NCI-H510A treated with DMSO at 0.1 percent for 48 hours (cell line): ENCODE measurements at places on chromosomes 5 and 9.

- no peak for DNase-seq
Measured at GRCh38 chr9:78598120-78598519, 301.2 kb downstream of the PSAT1 start.

DNA sequence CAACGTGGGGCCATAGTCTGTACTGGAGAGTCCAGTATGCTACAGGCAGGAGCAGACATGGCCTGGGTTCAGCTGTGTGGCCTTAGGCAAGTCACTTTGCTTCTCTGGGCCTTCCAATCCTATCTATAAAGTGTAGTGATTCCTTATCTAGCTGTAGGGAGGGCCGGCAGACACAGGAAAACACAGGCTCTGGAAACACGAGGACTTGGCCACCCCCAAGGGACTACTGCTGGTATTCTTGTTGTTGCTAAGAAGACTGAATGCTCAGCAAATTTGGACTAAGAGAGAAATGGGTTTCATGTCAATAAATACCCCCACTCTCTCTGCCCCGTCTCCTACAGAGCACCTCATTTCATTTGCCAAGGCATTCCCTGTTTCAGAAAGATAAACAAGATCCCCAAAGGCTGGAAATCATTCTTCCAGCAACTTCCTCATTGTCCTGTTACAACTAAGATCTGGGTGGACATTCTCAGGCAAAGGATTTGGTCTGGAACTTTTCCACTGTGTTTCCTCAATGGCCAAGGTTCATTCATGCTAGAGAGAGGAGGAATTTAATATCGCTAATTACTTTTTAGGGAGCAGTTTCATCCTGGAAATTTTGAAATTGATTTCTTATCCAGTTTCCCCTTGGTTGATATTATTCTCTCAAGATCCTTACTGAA, 105.8 kb downstream of the GABBR2 start:
- DNase-seq, result no peak

GRCh38 chr9:33628865-33629410, 104.9 kb downstream of the ANKRD18B start:
- DNase-seq, result no peak

DNA sequence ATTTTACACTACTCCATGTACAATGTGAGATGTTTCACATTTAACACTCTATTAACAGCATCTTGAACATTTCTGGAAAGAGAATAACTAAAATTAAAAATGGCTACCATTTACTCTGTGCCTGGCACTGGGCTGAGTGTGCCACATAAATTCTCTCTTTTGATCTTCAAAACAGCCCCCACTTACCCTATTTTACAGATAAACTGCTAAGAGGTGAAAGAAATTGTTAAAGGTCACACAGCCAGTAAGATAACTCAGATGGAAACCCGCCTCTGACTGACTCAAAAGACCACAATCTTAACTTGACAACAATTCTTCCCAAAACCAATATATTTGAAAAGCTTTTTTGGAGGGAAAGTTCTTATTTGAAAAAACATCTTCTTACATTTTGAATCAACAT, 97.3 kb downstream of the MAPKAP1 start:
- DNase-seq, result no peak

GRCh38 chr9:33175649-33176325, 8.7 kb upstream of the B4GALT1 start:
- DNase-seq, result no peak

DNA sequence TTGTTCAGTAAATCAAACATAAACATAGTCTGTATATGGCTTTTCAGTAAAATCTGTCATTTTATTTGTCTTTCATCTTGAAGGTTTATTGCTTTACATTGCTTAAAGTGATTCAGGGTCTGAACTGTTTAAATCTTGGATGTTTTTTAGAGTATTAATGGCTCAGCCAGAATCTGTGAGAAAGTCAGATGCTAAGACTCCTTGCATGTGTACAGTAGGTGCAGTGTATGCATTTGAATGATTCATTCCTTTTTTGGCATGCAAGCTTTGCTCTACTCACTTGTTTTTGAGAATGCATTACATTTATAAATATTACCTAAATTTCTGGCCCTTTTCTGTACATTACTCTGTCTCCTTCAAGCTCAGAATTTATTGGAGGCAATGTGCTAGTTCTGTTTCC, 271.0 kb upstream of the RIOK2 start:
- DNase-seq, result no peak

GRCh38 chr5:178129296-178129695, 1.5 kb upstream of the RMND5B start:
- no peak for DNase-seq

DNA sequence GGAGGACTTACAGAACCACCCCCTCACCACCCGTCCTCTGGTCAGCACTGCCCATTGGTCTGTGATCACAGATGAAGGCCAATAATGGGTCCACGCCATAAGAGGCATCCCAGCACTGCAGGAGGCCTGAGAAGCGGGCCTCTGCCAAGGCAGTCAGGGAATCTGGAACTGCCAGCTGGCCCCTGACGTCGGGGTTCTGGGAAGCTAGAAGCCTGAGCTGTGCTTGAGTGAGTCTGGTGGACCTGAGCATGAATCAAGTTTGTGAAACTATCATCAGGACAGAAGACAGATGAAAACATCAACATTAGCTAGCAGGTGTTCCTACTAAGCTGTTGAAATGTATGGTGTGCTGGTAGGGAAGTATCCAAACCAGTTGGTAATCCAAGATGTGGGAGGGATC, 7.8 kb downstream of the ANGPTL2 start:
- DNase-seq, result no peak

DNA sequence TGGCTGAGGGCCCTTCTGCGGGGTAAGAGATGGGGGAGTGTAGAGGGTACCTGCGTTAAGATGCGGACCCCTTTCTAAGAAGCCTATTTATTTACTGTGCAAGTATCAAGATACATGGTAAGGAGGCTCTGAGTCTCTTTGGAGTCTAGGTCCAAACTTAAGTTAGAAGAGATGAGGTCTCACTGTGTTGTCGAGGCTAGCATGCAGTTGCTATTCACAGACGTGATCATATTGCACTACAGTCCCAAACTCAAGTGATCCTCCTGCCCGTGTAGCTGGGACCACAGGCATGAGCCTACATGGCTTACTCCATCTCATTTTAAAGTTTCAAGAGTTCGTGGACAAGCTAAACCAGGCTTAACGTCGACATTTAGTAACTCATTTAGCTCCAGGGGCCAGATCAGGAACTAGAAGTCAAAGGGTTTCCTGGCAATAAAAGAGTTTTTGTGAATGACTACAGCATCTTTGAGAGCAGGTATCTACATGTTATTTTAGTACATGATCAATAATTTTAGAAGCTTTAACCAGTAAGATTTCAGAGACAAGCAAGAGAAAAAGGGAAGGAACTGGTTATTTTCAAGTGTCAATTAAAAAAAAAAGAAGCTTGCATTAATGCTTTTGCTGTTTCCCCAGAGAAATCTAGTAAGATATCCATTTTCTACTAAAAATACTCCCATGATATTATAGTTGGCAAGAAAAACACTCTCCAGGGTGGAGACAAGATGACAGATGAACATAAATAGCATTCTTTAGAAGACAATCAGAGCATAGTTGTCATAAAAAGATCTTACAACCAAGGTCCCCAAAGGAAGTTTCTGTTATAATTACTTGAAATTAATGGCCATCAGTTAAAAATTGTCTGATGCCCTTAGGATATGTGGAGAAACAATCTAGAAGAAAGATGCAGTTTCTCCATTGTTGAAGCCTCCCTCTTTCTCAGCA, 141.3 kb downstream of the SCAMP1 start:
- no peak for DNase-seq

DNA sequence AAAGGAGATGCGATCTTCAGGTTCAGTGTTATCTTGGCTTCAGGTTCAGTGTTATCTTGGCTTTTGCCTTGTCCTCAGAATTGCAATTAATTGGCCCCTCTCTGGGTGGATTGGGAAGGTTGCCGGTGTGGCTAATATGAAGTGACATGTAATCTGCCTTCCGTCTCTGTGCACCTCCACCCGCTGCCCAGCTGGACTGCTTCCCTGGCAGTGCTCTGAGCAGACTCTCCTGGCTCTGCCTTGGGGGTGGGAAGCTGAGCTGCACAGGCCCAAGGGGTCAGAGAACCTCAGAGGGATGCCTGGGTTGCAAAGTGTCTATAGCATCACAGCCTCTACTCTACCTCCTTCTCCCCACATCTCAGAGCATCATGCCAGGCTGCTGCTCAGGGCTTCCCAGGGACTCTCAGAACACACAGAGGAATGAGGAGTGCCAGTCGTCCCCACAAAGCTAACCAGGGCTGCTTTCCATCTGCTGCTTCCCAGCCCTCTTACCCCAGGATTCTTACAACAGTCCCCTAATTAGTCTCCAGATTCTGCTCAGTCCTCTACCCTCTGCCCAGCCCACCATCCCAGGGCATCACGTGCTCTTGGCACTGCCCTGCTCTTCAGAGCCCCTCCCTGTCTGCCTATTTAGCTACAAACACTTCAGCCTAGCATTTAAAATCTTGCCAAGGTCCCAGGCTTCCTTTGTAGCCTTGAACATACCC, 54.4 kb upstream of the AFAP1L1 start:
- no peak for DNase-seq

DNA sequence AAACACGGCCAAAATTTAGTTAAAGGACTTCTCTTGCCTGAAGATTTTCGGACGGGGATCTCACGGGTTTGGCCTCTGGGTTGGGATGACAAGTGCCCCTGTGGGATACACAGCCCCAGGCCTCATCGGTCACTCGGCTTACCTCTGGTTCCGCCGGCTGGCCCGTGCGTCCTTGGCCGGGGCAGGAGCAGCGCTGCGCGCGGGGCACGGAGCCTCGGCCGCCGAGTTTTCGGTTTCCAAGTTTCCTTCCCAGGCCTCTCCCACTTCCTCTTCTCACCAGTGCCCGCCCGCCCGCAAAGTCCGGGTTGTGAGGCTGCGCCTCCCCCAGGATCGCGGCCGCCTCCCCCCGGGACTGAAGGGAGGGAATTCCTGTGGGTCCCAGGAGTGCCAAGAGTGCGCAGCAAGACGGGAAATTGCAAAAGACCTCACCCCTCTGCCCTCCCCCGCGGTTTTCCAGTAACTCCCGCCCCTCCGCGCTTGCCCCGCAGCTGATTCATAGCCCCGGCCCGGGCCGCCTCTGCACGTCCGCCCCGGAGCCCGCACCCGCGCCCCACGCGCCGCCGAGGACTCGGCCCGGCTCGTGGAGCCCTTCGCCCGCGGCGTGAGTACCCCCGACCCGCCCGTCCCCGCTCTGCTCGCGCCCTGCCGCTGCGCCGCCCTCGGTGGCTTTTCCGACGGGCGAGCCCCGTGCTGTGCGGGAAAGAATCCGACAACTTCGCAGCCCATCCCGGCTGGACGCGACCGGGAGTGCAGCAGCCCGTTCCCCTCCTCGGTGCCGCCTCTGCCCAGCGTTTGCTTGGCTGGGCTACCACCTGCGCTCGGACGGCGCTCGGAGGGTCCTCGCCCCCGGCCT, at the start of gene OSMR:
OSMR (plus strand) TSS at position 487 of the 853 bp plus-strand sequence. CDS start 23,033 bp downstream, outside the sequence.
- DNase-seq, result no peak

- no peak for DNase-seq
Measured at GRCh38 chr5:89213573-89213972, 330.6 kb upstream of the MEF2C start.

DNA sequence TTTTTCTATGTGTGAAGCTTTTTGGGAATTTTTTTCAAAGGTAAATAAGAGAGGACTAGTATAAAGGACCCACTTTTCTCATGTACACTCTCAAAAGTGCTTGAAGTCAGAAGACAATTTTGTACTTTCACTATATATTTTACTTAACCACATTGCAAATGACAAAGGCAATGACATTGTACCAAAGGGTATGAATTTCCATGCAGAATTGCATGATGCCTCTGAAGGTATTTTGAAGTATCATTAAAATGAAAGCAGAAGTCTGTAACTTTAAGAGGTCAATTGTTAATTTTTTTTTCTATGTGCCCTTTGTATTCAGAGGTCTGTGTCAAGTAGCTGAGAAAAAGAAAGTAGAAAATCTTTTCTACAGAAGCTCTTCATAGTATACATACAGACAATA, 84.7 kb downstream of the ST8SIA4 start:
- DNase-seq, result no peak

- no peak for DNase-seq
Measured at GRCh38 chr5:11329679-11330078, 568.6 kb upstream of the DAP start.

DNA sequence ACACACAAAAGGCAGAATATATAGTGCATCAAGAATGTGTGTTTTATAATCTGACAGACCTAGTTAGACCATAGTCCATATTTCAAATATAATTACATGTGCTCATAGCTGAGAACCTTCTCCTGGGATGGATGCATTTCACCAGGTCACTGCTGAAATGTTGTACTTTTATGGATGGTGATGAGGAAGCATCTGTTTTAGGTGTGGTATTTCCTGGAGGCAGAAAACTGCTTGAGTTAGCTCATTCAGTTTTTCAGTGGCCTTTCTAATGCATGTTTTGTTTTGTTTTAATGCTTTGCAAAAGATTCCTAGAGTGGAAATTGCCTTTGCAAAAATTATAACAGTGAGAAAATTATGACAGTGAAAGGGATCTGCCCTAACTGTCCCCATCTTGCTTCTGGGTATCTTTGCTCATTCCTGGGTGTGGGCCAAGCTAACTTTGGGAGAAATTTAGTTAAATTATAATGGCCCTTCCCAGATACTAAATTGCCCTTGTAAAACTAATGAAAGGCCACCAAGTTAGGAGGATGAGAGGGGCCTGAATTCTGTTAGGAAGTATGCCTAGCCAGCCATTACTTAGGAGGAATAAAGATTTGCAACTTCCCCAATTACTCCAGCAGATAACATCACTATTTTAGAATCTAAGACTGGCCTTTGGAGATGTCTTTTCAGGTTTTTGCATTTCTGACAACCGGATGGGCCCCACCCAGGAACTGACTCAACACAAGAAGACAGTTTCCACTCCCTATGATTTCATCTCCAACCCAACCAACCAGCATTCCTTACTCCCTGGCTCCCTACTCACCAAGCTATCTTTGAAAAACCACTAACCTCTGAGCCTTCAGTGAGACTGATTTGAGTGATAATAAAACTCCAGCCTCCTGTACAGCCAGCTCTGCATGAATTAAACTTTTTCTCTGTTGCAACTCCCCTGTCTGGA, 7.0 kb upstream of the IL12B start:
- no peak for DNase-seq

GRCh38 chr9:132040246-132040645, 39.4 kb downstream of the MED27 start:
- peak; percentile 92 for DNase-seq

- no peak for DNase-seq
Measured at GRCh38 chr5:61333321-61333953, 1.4 kb downstream of the ZSWIM6 start.

DNA sequence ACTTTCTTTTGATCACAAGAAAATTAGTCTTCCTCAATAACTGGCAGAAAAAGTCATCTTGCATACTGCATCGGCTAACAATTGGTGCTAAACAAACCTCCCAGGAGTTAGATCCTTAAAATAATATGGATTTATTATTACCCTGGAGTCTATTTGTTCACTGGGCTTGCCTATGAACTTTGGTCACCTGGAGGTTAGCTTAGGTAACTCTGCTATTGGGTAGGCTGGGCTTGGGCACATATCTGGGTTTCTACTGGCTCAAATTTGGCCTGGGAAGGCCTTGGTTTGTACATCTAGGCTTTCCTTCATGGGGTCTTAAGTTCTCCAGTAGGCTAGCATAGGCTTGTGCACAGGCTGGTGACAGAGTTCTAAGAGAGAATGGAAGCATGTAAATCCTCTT, 279.9 kb downstream of the RASEF start:
- DNase-seq, result no peak
